ENCODE measurements at places on chromosomes 1 and 21.

GRCh38 chr1:119784191-119784781 is 15.6 kb upstream of the HMGCS2 start:
- peak; percentile 60 for DNase-seq

- peak; percentile 70 for DNase-seq
Observed at GRCh38 chr21:31872452-31873274, at the start of gene HUNK. Gene HUNK (plus strand): TSS chr21:31873020. CDS start chr21:31873675, 655 bp downstream.

- no peak for DNase-seq
Observed at GRCh38 chr1:178011465-178011828, 41.6 kb upstream of the SEC16B start.

DNA sequence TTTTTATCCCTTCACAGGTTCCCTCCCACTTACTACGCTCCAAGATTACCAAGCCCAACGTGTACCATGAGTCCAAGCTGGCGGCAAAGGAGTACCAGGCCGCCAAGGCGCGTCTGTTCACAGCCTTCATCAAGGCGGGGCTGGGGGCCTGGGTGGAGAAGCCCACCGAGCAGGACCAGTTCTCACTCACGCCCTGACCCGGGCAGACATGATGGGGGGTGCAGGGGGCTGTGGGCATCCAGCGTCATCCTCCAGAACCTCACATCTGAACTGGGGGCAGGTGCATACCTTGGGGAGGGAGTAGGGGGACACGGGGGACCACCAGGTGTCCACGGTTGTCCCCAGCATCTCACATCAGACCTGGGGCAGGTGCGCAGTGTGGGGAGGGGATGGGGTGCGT is 65.7 kb downstream of the POFUT2 start:
- no peak for DNase-seq

- DNase-seq: no peak
Observed at GRCh38 chr1:19112891-19113696, 97.0 kb downstream of the UBR4 start.

DNA sequence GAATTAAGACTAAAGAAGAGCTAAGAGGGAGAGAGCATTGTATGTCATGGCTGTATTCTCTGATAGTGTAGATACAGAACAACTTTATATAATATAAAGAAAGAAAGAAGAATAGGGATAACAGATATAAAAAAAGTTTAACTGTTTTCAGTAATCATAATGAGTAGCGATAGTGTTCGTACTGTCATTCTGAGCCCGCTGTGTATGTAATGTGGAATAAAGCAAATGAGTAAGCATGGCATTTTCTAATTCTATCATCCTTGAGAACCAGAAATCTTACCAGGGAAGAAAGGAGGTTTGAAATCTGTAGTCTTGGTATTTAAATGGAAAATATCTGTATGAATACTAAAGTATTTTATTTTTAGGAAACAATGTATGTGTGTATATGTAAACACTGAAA is 46.7 kb upstream of the SSX2IP start:
- DNase-seq: no peak

DNA sequence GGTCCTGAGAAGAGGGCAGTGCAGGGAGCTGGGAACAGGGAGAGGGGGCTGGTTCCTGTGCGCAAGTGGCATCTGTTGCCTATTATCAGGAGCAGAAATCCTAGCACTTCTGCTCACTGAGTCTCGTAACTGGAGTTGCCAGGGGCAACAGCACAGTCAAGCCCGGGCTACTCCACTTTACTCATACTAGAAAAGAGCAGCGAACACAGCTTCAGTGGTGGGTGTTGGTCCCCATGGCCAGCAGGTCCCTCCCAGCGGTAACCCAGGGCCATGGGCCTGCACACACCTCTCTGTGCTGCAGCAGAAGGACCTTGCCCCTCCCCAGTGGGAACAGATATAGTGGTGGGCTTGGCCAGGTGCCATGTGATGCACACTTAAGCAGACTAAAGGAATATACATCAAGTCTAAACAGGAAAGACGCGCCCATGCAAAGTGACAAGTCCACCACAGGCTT is 8.5 kb downstream of the PYCR2 start:
- no peak for DNase-seq

GRCh38 chr1:201545851-201546492 is 7.0 kb downstream of the NAV1 start:
- no peak for DNase-seq

DNA sequence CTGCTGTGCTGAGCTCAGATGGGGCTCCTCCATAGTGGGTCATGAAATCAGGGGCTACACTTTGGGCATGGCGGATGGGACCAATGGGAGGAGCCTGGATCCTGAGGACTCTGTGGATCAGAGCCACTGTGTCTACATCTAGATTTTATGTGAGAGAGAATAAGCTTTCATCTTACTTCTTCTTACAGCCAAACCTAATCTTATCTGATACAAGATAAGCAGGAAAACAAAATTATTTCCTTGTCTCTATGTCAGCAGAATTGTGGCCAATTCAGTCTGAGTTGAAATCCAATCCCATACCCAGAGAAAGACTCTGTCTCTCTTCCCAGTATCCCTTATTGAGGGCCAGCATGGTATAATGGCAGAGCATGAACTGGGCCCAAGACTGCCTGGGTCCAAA is 56.2 kb downstream of the KIF14 start:
- DNase-seq: no peak

- no peak for DNase-seq
Observed at GRCh38 chr1:177256153-177257075, 85.7 kb downstream of the BRINP2 start.

- DNase-seq: no peak
Observed at GRCh38 chr1:174875306-174875705, 124.4 kb upstream of the CACYBP start.

DNA sequence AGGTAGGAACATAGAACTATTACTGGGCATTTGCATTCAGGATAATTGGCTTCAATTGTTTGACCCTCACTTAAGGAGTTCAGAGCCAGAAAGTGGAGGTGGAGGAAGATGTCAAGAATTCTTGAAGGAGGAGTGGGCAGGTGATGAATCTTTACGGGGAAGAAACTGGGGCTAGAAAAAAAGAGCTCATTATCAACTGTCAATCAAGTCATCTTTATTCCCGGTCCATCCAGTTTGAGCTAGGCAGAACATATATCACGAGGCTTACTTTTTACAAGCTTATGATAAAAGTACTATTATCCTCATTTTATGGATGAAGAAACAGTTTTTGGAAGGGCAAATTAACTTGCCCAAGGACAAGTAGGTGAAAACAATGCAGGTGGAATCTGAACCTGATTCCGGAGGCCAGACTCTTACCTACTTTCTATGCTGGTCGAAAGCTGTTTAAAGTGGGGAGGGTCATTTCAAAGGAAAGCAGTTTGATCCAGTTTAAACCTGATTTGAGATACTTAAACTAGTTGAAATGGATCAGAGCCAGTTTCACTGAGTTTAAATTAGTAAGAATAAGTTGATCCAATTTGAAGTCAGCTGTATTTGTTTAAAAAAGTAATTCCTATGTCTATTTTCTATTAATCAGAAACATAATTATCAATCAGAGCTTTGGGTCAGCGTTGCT is 13.3 kb upstream of the NBL1 start:
- no peak for DNase-seq

GRCh38 chr1:64223329-64224151 is 20.1 kb downstream of the UBE2U start:
- DNase-seq: no peak

GRCh38 chr1:151534662-151535278 is 5.3 kb upstream of the TUFT1 start:
- DNase-seq: peak; percentile 73

DNA sequence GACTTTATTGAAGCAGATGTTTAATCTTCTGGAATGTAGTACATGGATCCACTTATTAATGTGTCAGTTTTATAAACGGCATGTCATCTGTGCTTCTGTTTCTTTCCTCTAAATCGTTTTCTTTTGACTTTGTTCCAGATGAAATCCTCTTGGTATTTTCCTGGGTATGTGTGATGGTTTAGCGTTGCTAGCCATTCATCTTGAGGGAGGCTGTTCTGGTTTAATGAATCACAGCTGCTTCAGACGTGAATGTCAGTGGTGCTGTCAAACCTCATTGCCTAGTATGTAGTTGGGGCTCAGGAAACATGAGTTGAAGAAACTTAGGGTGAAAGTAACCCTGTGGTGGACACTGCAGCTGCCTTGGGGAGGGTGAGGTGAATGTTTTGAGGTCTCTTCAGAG is 33.2 kb downstream of the KCNK1 start:
- DNase-seq: no peak

GRCh38 chr1:84121360-84121759 is 22.7 kb upstream of the PRKACB start:
- DNase-seq: no peak

- DNase-seq: no peak
Observed at GRCh38 chr1:9253453-9254105, 19.0 kb downstream of the H6PD start.

DNA sequence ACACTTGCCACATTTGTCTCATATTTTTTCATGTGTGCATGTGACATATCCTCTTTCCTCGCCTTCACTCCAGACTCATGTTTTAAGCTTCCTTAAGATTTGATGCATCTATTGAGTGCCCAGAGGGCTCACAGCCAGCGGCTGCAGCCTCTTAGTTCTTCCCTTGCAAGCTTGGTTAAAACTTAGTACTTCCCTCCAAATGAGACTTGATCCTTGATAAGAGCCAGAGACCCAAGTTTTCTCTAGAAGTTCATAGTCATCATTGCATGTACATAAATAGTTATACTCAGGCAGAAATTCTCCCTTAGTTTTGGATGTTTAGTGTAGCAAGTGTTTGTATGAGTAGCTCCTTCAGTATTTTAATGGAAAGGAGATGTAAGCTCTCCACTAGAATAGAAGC is 337.6 kb upstream of the B3GALT2 start:
- no peak for DNase-seq

DNA sequence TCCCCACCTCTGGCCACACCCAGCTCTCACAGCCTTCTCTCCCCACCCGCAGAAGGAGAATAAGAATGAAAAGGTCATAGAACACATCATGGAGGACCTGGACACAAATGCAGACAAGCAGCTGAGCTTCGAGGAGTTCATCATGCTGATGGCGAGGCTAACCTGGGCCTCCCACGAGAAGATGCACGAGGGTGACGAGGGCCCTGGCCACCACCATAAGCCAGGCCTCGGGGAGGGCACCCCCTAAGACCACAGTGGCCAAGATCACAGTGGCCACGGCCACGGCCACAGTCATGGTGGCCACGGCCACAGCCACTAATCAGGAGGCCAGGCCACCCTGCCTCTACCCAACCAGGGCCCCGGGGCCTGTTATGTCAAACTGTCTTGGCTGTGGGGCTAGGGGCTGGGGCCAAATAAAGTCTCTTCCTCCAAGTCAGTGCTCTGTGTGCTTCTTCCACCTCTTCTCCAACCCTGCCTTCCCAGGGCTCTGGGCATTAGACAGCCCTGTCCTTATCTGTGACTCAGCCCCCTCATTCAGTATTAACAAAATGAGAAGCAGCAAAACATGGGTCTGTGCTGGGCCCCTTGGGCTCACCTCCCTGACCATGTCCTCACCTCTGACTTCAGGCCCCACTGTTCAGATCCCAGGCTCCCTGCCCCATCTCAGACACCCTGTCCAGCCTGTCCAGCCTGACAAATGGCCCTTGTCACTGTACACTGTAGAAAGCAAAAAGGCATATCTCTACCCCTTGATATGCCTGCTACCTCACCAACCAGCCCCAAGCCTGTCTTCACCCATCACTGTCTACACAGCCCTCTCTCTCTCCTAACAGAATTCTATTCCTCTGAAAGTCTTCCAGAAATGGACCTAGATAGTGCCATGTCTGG is 3.2 kb downstream of the S100A9 start:
- no peak for DNase-seq

DNA sequence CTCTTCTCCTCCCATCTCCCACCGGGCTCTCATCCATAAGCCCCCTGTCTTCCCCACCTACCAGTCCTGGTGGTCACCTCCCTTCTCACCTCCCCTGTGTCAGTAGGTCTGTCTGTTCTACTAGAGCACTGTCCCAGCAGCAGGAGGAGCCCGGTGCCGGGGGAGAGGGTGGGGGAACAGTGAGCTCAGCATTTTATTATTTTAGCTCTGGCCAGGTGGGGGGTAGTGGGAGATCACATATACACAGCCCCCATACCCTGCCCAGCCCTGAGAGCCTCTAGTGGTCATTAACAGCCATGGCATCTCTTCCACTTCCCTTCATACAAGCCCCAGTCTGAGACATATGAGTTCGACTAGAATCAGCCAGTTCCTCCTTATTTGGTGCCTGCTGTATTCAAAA is at the start of gene TMOD4:
TMOD4 (minus strand) TSS at position 119 of the 400 bp plus-strand sequence. CDS start 1,106 bp downstream, outside the sequence.
- DNase-seq: no peak

- DNase-seq: no peak
Observed at GRCh38 chr1:205304046-205304694, 17.4 kb downstream of the NUAK2 start.

- peak; percentile 80 for DNase-seq
Observed at GRCh38 chr1:6052543-6053205, 7.0 kb downstream of the KCNAB2 start.

GRCh38 chr1:151790940-151791651 is 796 bp upstream of the TDRKH start:
- DNase-seq: no peak

DNA sequence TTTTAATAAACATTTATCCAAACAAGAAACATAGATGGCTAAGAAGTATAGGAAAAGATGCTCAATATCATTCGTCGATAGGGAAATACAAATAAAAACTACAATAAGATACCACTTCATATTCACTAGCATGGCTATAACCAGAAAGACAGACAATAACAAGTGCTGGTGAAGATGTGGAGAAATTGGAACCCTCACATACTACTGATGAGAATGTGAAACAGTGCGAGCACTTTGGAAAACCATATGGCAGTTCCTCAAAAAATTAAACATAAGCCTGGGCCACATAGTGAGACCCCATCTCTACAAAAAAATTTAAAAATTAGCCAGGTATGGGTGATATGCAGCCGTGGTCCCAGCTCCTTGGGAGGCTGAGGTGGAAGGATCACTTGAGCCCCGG is 9.1 kb upstream of the TMEM54 start:
- DNase-seq: no peak

DNA sequence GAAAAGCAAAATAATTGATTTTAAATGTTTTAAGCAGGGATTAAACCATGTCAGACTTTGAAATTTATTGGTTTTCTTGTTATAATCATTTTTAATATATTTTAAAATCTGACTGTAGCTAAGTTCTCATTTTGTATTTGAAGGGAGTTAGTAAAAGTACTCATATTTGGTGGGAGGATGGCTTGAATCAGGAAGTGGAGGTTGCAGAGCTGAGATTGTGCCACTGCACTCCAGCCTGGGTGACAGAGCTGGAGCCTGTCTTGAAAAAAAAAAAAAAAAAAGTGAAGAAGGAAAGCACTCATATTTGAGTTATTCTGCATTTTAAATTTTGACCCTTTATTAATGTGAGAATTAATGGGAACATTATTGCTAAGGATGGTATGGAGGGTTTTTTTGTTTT is 106.0 kb downstream of the RABGAP1L start:
- no peak for DNase-seq

GRCh38 chr1:101317590-101317989 is 80.8 kb downstream of the S1PR1 start:
- DNase-seq: no peak

Data from muscle of arm (tissue), 14 donors.